ENCODE measurements at places on chromosomes 3 and 15.

- no peak for DNase-seq
These were observed 77.8 kb upstream of the KCNMB2 start for GRCh38 chr3:178458313-178459037.

GRCh38 chr15:83410532-83410931, 36.6 kb upstream of the SH3GL3 start:
- DNase-seq = no peak

- DNase-seq = no peak
These were observed 116.6 kb downstream of the CHDH start for GRCh38 chr3:53729618-53730017.

DNA sequence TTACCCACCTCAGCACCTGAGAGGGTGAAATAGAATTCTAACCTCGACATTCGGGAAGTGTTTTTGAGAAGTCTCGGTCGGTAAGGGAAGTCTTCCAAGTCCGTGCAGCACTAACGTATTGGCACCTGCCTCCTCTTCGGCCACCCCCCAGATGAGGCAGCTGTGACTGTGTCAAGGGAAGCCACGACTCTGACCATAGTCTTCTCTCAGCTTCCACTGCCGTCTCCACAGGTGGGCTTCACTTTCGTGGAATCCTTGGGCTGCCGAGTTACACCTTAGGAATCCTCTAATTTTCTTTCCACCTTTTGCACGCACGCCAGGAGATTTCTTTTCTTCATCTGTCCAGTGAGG, 775 bp downstream of the CCNDBP1 start:
- no peak for DNase-seq

GRCh38 chr3:117955196-117955595, 1079.5 kb downstream of the IGSF11 start:
- DNase-seq = no peak

- DNase-seq = peak; percentile 57
These were observed 70.8 kb upstream of the MBNL1 start for GRCh38 chr3:152197937-152198336.

DNA sequence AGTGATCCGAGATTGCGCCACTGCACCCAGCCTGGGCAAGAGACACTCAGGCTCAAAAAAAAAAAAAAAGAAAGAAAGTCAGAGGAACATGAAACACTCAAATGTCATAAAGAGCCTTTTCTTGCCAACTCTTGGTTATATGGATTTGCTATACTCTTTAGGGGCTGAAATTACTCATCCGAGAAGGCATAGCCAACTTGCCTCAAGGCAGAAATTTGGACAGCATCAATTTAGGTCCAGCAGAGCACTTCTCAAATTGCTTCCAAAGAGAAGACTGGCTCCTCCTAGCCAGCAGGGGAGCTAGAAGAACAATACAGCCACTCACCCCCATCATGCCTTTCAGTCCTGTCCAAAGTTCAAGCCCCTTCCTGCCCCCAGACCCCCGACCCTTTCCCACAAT, 43.8 kb downstream of the OSBPL10 start:
- DNase-seq = no peak

- no peak for DNase-seq
These were observed 18.4 kb downstream of the SMAD6 start for GRCh38 chr15:66720206-66721010.

DNA sequence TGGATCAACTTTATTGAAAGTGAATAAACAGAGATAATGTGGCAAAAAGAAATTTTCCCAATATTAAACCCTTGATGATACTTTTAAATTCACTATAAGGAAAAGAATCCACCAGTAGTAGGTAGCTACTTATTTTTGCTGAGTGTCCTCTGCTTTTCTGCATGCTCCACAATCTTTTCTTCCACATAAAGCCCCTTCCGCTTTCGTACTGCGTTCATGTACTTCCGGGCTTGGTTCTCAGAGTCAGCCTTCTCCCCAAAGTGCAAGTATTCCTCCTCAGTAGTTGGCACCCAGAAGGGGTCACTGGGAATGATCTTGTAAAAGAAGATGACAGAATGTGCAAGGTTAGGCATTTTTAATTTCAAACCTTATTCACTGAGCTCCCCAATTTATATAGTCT, 84.4 kb upstream of the MEX3B start:
- DNase-seq = no peak

- DNase-seq = no peak
These were observed 15.0 kb upstream of the SEC22A start for GRCh38 chr3:123186695-123187094.

DNA sequence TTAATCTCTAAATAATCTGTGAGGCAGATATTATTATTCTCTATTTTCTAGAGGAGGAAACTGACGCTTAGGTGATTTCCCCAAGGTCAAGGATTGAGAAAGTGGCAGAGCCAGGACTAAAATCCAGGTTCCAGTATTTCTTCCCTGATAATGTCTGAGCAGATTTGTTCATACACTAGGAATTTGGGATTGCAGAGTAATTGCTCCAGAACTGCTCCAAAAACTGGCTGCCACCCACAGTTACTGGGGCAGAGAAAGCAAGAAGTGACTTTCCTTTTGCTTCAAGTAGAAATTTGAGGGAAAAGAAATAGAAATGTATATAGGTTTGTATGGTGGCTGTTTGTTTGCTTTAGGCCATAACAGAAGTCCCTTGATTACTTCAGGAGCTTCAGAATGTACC, 60.6 kb downstream of the SLC12A8 start:
- DNase-seq = no peak

DNA sequence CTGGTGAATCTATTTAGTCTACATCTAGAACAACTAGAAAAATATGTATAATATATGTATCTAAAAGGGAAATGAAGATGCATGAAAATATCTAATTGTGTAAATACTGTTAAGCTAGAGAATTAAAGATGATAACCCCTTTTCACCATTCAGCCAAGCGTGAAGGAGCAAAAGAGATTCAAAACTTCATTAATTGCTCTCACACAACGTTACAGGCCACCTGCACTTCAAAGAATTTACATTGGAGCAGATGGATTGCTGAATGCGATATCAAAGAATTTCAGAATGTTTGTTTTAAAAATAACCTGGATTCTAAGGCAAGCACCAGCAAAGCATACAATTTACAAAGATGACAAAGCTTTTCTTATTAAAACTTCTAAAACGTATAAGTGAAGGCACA, 243.2 kb downstream of the ROBO2 start:
- DNase-seq = no peak

GRCh38 chr3:73745526-73746191, 120.9 kb upstream of the PDZRN3 start:
- no peak for DNase-seq

DNA sequence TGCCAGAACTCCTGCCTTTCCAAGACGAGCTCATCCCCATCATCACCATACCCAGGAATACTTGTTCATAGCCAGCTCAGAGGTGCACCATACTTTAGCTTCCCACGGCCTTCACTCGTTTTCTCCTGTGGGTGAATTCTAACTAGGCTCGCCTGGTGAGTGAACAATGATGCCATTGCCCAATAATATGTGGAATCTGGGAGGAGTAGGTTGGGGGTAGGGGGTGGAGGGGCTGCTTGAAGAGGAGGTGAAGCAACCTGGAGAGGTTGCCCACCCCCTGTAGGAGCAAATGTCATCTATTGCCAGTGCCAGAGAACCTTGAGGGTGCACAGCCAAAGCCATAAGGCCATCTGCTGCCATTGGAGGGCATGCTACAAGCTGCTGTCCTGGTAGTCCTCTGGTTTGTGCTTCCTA, 592 bp upstream of the ZNF445 start:
- DNase-seq = no peak

GRCh38 chr3:122415762-122416654, at the start of gene WDR5B:
Gene WDR5B, minus strand, starts transcription at chr3:122416062. Its CDS starts 534 bp downstream, at chr3:122415528.
- peak; percentile 98 for DNase-seq
